ENCODE measurements at places on chromosomes 16 and 17.

DNA sequence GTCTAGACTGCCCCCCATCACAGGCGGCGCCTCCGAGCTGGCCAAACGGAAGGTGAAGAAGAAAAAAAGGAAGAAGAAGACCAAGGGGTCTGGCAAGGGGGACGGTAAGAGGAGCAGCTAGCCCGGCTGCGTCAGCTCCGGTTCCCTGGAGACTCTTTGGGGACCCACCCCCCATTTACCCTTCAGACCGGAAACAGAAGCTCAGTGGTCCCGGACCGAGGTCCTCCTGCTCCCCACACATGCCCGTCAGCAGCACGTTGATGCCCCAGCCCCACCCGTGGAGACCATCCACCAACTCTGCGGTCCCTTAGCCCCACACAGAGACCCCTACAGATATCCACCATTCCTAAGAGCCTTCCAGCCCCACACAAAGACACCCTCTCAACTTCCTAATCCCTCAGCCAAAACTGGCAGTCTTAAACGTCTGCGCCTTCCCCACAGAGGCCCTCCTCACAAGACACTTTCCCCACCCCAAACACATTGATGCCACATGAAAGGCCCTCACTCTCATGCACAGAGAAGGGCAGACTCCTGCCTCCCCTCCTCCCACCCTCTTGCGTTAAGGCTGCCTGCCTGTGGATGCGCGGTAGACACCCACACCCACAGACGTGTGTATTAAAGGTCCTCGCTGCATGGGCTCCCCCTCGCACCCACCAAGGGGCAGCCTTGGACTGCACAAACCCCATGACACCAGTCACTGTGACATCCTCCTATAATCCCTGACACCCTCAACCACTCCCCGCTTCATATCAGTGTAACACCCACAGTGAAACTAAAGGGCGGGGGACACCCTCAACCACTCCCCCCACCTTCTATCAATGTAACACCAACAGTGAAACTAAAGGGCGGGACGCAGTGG lies 58.2 kb upstream of the RPH3AL start:
- peak; percentile 82 for DNase-seq

DNA sequence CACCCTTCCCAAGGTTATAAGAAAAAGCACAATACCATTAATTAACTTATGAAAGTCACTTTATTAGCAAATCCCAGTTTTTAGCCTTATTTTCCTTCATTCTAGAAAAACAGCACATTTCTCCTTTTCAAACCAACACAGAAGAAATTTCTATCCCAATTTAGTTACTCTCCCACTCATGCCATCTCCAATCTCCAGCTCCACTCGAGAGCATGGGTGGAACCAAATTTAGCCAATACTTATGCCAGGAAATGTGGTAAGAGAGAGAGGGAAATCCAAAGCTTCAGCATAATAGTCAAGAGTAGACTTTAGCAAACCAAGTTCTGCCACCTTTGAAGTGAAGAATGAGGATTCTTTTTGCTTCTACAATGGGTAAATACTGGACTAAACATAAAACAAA lies 288.8 kb downstream of the KIF2B start:
- DNase-seq, result no peak

GRCh38 chr16:58157951-58158540 lies 28.9 kb upstream of the CFAP20 start:
- no peak for DNase-seq

DNA sequence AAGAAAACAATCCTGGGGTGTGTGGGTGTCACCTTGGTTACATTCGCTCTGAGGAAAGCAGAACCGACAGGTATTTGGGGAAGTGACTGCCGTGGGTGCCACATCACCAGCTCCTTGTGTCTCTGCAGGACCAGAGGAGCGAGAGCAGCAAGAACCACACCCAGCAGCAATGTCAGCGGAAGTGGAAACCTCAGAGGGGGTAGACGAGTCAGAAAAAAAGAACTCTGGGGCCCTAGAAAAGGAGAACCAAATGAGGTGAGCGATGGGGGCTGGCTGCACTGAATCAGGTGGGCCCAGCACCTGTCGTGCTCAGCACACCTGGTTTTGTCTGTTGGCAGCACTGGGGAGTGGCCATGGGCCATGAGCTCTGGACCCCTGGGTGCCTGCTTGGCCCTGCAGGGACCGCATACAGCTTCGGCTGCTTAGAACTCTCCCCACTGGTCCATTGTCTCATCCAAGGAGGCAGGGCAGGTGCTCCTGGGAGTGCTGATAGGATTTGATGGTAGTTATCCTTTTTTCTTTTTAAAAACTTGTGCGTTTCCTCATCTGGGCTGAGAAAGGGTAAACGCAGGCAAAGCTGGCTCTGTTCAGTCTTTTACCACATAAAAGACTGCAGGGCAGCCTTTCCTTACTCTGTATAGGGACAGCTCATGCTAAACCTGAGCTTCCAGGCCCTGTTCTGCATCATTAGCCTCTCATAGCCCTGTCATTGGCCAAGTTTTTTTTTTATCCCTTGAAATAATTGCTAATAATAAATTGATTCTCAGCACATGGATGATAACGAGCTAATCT lies 29.4 kb downstream of the HMOX2 start:
- peak; percentile 89 for DNase-seq

GRCh38 chr17:78019367-78019975 lies 61.0 kb downstream of the TNRC6C start:
- peak; percentile 47 for DNase-seq

GRCh38 chr16:10561425-10561824 lies 19.0 kb downstream of the EMP2 start:
- DNase-seq, result no peak

DNA sequence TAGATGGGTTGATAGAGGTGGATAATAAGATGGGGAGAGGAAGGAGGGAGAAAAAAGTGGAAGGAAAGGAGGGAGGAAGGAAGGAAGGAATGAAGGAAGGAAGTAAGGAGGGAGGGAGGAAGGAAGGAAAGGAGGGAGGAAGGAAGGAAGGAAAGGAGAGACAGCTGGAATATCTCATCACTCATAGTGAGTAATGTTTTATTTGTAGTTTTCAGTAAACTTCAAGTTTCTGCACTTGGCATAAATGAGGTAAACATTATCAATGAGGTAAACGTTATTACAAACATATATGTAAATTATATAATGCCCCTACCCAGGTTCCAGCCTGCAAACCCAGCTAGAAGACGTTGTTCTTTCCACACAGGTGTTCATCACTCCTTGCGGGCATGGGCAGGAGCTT lies 89.8 kb upstream of the XYLT1 start:
- DNase-seq, result no peak

GRCh38 chr16:61798741-61799140 lies 237.5 kb downstream of the CDH8 start:
- no peak for DNase-seq

GRCh38 chr17:62017496-62017895 lies 47.6 kb downstream of the MED13 start:
- DNase-seq, result no peak

GRCh38 chr16:79601931-79602627 lies 1.5 kb upstream of the MAF start:
- peak; percentile 75 for DNase-seq

DNA sequence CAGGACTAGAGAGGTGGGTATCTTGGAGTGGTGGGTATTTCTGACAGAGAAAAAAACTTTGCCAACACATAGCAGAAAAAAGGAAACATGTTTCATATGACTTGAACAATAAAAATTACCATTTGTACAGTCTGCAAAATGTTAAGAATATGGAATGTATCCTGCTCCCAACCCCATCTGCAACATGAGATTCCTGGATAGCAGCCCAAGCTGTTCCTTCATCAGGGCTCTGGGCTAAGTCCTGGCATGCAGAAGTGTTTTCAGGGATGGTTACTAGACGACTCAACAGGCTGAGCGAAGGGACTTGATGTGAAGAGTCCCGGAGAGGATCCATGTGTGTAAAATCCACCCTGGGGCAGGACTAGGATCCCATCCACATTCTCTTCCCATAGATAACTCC lies 121.0 kb upstream of the IRX3 start:
- no peak for DNase-seq

GRCh38 chr17:29694918-29695563 lies 72.3 kb upstream of the CORO6 start:
- no peak for DNase-seq

DNA sequence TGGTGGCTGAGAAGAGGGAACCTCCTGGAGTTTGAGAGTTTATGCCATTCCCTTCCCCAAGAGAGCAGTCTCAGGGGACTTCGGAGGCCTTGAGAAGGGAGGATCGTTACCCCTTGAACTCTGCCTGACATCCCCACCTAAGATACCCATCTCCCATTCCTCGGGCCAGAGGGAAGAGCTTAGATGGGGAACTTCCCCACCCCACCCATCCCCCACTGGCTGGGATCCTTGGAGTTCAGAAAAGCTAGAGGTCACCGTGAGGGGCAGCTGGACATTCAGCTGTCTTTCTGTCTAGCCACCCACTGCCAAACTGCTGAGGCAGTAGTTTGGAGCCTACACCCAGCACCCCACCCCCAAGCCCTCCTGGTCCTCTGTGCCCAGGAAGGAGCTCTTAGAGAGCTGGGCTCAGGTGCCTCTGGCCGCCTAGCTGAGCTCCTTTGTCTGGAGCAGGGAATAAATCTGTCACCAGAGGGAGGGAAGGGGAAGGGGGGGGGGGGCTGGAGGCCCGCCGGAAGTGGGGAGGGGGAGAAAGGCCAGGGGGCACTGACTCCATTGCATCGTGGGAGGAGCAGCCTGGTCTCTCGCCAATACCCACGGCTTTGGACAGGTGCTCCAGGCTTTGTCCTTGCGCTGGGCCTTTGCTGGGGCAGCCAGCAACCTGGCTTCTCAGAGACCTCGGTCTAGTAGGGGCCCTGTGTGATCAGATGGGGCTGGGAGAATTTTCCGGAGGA lies 1.0 kb downstream of the HSD11B2 start:
- DNase-seq, result no peak

DNA sequence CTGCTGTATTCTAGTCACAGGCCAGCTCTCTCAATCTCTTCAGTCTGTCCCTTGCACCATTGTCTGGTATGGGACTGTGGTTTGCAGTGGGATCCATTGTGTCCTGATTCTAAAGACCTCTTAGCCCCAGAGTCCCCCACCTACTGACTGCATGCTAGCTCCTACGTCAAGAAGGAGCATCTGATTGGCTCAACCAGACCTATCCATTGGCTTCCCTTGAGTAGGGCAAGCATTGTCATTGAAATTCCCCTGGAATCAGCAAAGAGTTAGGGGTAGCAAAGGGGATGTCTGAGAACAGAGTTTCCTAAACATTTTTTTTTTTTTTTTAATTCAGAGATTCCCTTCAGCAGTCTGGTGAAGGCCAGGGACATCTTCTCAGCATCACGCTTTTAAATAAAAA lies 175.3 kb upstream of the MPHOSPH6 start:
- no peak for DNase-seq

- peak; percentile 95 for DNase-seq
Measured at GRCh38 chr17:46193151-46193625, at the start of gene KANSL1. Gene KANSL1, minus strand, starts transcription at chr17:46193429. Its CDS starts 21,286 bp downstream, at chr17:46172143.

- no peak for DNase-seq
Measured at GRCh38 chr17:3890082-3890877, 2.6 kb downstream of the CAMKK1 start.

DNA sequence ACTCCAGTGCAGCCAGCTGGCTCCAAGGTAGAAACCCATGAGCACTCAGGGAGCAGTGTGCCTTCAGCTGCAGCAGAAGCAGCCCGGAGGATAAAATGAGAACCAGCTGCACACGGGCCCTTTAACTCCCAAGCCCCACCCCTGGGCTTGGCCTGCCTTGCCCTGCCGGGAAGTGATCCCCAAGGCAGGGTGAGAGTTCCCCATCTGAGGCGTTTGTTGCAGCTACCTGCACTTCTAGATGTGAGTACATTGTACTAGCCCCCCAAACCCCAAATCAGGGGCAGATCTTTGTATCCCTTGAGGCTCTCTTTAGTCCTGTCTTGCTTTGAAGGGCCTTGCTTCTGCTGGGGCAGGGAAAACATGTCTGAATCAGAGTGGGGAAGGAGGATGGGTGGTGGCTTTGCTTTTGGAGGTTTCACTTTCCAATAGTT lies at the start of gene MVP:
MVP (plus strand) TSS at position 192 of the 431 bp plus-strand sequence. CDS start 10,088 bp downstream, outside the sequence.
- peak; percentile 76 for DNase-seq

GRCh38 chr17:83153681-83154310 lies 74.4 kb downstream of the METRNL start:
- DNase-seq, result no peak

DNA sequence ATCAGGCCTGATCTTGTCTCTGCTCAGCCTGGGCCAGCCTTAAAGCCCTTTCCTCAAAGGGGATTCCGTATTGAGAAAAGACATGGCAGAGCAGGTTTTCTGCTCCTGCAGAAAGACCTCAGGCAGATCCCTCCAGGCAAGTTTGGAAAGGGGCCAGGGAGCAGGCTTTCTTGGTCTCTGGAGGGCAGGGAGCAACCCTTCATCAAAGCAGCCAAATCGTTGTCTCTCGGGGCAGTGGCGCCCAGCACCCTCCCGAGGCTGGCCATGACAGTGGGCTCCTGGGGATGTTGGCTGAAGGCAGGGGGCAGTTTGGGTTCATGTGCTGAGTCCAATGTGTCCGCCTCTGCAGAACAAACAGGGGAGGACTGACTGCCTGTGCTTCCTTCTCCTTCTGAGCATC lies 168.4 kb upstream of the WSCD1 start:
- no peak for DNase-seq

DNA sequence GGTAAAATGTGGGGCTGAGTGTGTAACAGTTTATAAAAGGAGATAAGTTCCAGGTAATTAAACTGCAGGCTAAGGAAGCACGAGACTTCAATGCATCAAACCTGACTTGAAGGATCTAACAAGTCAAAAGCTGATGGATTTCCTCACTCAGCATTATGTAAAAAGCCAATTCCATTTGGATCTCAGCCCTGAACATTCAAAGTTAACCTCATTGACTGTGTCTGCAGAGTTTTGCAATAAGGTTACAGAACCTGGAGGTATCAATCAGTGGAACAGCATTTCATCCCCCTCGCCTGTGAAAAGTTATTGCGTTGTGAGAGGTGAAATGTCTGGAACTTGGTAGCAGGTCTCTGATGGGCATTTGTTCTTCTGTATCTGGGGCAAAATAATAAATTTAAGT lies 317.8 kb downstream of the GRIN2A start:
- DNase-seq, result no peak

GRCh38 chr17:79819085-79819484 lies 20.2 kb downstream of the CBX4 start:
- DNase-seq, result no peak

DNA sequence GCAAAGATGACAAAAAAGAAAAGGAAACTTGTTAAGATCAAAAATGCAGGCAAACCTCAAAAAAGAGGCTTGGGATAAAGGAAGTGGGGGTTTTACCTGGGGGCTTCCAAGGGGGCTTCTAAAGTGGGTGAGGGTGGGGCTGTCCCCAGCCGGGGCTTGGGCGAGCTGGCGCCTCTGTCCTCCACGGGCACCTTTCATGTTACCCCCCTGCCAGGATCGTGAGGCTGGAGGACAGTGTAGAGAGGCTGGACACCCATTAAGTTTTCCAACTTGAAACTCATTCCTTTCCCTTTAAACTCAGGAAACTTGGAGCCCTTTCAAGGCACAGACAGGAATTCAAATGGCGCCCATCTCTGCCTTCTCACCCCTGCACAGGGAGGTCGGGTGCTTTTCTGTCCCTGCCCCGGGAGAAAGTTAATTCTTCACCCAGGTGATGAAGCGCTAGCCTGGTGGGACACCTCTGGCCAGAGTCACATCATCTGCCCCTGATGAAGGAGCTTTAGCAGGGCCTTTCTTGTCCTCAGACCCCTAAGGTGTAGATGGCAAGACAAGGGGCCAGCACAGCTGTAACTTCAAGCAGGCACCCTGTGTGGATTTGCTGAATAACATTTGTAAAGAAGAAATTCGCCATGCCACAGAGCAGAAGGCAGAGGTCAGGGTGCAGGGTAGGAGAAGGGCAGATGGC lies 87.3 kb downstream of the C16orf78 start:
- DNase-seq, result no peak

Data from CD4-positive, alpha-beta T cell treated with Interferon alpha-2 for 1 hour (primary cell).